ENCODE measurements at places on chromosomes 13 and 19.

GRCh38 chr19:1106841-1107660, 3.3 kb downstream of the GPX4 start:
- H3K27me3 ChIP-seq, result no peaks in the 10 kb centered on the region
- H3K27ac ChIP-seq, result no peak overlapping the region
- H3K4me1 ChIP-seq, result peaks cover 15% of the 10 kb centered on the region

DNA sequence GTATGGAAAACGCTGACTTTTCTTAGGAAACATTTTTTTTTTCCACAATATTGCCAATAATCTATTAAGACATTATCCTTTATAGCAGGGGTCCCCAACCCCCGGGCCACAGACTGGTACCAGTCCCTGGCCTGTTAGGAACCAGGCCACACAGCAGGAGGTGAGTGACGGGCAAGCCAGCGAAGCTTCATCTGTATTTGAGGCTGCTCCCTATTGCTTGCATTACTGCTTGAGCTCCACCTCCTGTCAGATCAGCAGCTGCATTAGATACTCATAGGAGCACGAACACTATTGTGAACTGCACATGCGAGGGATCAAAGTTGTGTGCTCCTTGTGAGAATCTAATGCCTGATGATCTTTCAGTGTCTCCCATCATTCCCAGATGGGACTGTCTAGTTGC, 793.7 kb downstream of the SLITRK5 start:
- no peak overlapping the region for H3K27ac ChIP-seq
- DNase-seq, result no peak
- no peaks in the 10 kb centered on the region for H3K27me3 ChIP-seq
- no peaks in the 10 kb centered on the region for H3K4me1 ChIP-seq

DNA sequence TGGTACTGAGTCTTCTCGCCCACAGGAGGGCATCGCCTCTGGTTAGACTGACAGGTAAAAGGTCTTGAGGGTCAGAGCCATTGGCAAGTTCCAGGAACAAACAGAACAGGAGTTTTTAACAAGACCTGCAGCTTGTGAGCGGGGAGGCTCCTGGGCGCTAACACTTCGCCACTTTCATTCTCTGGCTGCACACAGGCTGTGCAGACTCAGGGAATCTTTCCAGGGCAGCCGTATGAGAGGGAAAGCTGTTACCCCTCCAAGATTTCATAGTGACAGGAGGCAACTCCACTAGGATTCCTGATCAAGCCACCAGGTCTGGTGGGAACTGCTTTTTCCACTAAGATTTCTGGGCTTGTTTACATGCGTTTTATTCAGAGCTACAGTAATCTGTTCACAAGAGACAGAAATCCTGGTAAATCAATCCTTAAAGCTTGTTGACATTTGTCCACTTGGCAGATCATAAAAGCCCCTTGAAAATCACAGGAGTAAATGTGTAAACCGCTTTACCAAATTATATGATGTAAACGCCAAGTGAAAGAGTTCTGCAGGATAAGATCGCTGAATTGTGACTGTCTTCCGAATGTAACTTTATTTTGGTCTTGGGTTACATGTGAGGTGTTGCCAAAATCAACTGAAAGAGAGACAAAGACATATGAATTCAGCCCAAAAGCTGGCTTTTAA, 190.6 kb downstream of the MZT1 start:
- H3K36me3 ChIP-seq, result no peaks in the 10 kb centered on the region
- no peak overlapping the region for H3K4me3 ChIP-seq
- H3K4me1 ChIP-seq, result peaks cover 4% of the 10 kb centered on the region

GRCh38 chr19:38932425-38933179, 1.9 kb downstream of the MRPS12 start:
- no peaks in the 10 kb centered on the region for H3K27me3 ChIP-seq
- peaks cover 14% of the 10 kb centered on the region for H3K4me1 ChIP-seq
- no peak for DNase-seq
- no peak overlapping the region for H3K4me3 ChIP-seq
- peaks cover 6% of the 10 kb centered on the region for H3K36me3 ChIP-seq

DNA sequence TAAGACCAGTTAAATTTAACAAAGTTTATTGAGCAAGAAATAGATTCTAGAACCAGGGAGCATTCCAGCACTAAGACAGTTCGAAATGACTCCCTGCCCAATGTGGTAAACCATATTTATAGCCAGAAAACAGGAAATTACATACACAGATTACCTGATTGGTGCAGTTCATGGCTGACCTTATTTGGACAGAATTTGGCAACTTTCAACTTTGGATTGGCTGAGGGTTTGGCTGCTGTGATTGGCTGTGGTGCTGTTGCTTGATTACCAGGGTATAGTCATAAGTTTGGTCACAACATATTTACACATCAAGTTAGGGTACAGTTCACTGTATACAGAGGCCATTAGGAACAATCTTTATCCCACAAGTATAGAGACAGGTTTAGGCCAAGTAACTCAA, 984.8 kb upstream of the MIR17HG start:
- H3K36me3 ChIP-seq, result no peaks in the 10 kb centered on the region
- H3K27me3 ChIP-seq, result no peaks in the 10 kb centered on the region
- DNase-seq, result no peak
- no peak overlapping the region for H3K4me3 ChIP-seq
- H3K27ac ChIP-seq, result no peak overlapping the region
- no peaks in the 10 kb centered on the region for H3K4me1 ChIP-seq

- no peaks in the 10 kb centered on the region for H3K36me3 ChIP-seq
- no peaks in the 10 kb centered on the region for H3K27me3 ChIP-seq
- H3K4me1 ChIP-seq, result no peaks in the 10 kb centered on the region
- no peak overlapping the region for H3K27ac ChIP-seq
- no peak overlapping the region for H3K4me3 ChIP-seq
- DNase-seq, result no peak
These were observed 961.6 kb upstream of the MIR17HG start for GRCh38 chr13:90385781-90386489.

DNA sequence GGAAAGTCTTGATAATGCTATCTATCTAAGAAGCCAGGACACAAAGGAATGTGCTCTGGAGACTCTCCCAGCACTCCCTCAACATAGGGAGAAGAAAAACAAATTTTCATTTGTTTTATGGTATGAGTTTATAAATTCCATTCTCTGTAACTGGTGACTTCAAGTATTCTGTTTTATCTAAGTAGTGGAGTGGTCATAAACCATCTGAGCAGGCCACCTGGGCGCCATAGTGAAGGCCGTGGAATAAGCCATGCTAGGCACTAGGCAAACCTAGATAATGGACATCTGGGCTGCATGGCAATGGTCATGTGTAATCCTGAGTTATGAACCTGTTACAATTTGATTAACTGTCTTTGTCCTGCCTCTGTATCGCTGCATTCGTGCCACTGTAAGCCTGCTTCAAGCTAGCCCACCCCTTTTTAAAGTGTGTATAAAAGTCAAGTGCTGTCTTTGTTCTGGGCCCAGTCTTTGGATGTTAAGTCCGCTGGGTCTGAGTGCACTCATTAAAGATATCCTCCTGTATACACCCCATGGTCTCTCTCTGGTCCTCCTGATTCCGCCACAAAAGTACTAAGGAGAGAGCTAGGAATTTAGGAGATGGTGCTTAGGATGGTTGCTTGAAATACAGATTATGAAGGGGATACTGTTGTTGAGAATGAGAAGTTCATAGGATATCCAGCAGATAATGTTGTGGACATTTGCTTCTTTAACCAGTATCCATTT, 13.2 kb downstream of the GTF2F2 start:
- H3K27ac ChIP-seq, result no peak overlapping the region
- no peaks in the 10 kb centered on the region for H3K4me1 ChIP-seq
- no peaks in the 10 kb centered on the region for H3K27me3 ChIP-seq
- H3K4me3 ChIP-seq, result no peak overlapping the region
- H3K36me3 ChIP-seq, result no peaks in the 10 kb centered on the region
